ENCODE measurements at places on chromosomes 12 and 14.

DNA sequence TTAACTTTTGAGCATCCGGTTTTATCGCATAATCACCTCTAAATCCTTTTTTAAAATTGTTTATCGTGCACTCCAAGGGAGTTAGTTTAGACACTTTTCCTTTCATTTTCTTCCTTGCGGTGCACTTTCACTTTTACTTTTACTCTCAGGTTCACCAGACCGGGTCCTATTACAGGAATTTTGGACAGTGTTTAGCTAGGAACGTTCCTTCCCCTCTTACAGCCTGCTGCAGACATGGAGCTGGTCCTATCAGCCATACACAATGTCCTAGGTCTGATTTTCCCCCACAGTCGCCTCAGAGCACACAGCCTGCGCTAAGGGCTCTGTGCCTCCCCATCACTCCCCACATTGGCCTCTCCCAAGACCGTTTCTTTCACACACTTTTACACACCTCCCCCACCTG is 103.9 kb downstream of the ALG10 start:
- DNase-seq, result no peak

GRCh38 chr14:23045419-23046357 is 3.7 kb downstream of the PSMB11 start:
- DNase-seq, result no peak

DNA sequence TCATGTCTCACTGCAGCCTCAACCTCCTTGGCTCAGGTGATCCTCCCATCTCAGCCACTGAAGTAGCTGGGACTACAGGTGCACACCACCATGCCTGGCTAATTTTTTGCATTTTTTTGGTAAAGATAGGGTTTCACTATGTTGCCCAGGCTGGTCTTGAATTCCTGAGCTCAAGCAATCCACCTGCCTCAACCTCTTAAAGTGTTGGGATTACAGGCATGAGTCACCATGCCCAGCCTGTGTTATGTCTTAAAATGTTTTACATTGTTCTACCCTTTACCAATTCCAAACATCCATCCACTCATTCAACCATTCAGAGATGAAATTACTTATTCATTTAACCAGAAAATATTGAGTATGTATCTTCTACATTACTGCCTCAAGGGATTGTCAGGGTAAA is 111.6 kb upstream of the BTG1 start:
- no peak for DNase-seq

DNA sequence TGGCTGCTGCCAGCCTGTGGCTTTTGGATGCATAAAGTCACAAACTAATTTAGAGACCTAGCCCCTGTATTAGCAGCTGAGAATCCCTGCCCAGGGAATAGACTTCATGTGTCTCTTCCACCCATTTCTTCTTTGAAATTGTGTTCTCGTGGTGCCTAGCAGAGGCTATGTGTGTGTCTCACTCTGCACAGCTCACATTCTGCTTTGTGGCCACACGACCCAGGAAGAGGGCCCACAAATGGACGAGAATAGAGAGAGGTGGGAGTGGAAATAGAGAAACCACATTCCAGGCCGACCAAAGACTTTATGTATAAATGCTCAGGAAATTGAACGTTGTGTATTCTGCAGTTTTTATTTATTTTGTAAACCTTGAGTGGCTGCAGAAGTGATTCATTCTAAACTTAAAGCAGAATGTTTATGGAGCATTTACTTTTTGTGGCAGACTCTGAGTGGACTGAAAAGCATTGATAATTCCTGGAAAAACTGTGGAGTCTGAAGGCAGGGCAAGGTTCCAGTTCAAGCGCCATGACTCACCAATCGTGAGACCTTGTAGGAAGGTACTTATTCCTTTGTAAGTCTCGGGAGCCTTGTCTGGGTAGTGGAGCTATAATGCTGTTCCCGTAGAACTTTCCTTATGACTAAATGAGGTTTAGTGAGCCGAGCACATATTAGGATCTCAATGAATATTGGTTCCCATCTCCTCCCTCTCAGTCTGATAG is 9.1 kb downstream of the B4GALNT3 start:
- DNase-seq, result no peak

GRCh38 chr14:67436006-67436866 is 24.3 kb upstream of the PLEK2 start:
- no peak for DNase-seq

DNA sequence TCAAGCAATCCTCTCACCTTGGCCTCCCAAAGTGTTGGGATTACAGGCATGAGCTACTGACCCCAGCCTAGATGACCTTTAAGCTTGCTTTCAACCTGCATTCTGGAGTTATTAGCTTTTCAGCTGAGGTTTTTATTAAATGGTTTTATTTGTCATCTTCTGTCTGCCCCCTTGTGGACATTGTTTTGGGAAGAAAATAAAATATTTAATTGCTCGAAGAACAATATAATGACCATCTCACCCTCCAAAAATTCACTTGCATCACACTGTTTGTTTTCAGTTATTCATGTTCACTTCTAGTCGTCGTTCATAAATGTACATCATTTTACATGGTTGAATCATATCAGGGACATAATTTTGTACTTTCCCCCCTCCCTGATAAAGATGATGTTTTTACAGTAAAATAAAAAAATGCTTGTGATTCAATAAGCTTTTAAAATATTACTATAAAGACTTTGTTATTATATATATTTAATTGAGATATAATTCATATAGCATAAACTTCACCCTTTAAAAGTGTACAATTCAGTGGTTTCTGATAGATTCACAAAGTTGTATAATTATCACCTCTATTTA is 10.1 kb upstream of the SPATS2 start:
- peak; percentile 76 for DNase-seq

- DNase-seq, result no peak
Observed at GRCh38 chr12:1880153-1880845, 38.2 kb downstream of the CACNA2D4 start.

- no peak for DNase-seq
Observed at GRCh38 chr12:98343002-98343567, 172.3 kb upstream of the TMPO start.

GRCh38 chr12:57479376-57480115 is at the start of gene ARHGAP9:
TSS of gene ARHGAP9 (minus strand) at chr12:57479866. CDS start at chr12:57479406, 460 bp downstream.
- no peak for DNase-seq

- DNase-seq, result no peak
Observed at GRCh38 chr14:74547331-74547927, 53.9 kb downstream of the ISCA2 start.

DNA sequence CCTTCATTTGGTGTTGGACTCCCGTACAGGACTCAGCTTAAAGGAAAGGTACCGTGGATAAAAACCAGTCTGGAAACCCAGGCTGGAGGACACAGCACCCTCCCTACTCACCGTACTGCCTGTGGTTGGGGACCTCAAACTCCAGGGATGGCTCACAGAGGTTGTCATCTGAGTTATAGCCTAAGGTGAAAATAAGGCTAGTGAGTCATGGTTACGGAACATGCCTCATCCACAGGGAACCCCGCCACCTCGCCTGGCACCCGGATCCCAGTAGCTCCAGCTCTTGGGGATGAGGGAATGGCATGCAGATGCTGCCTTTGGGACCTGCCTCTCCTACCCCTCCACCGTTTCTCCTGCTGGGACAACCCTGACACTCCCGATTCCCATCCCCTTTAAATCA is 36.8 kb upstream of the GPR68 start:
- peak; percentile 35 for DNase-seq

- no peak for DNase-seq
Observed at GRCh38 chr14:61091657-61092273, 110.7 kb downstream of the SLC38A6 start.

- no peak for DNase-seq
Observed at GRCh38 chr12:17322090-17322489, 716.1 kb upstream of the LMO3 start.

- DNase-seq, result no peak
Observed at GRCh38 chr12:95312656-95313055, 95.0 kb downstream of the VEZT start.

DNA sequence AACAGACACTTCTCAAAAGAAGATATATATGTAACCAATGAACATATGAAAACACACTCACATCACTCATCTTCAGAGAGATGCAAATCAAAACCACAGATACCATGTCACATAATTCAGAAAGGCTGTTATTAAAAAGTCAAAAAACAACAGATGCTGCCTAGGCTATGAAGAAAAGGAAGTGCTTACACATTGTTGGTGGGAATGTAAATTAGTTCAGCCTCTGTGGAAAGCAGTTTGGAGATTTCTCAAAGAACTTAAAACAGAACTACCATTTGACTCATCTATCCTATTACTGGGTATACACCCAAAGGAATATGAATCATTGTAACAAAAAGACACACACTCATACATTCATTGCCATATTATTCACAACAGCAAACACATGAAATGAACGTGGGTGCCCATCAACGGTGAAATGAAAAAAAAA is 35.1 kb downstream of the EIF2S3B start:
- peak; percentile 58 for DNase-seq

All from AG10803 (cell line).